Femur (tissue), 1 donor: ENCODE measurements at places on chromosomes 7 and 10.

DNA sequence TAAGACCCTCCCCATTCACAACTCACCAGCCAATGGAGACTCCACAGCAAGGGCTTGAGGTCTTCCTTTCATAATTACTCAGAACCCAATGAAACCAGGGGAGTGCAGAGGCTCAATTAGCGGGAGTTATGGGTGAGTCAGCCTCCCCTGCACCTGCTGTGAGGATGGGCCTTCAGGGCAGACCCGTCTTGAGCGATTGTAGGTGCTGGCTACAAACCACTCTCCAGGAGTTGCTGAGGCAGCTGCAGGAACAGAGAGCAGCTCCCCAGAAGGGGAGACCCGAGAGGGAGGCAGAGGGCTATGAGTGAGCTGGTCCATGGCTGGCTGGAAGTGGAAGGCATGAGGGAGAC lies 58.5 kb upstream of the SORCS3 start:
- DNase-seq = no peak

DNA sequence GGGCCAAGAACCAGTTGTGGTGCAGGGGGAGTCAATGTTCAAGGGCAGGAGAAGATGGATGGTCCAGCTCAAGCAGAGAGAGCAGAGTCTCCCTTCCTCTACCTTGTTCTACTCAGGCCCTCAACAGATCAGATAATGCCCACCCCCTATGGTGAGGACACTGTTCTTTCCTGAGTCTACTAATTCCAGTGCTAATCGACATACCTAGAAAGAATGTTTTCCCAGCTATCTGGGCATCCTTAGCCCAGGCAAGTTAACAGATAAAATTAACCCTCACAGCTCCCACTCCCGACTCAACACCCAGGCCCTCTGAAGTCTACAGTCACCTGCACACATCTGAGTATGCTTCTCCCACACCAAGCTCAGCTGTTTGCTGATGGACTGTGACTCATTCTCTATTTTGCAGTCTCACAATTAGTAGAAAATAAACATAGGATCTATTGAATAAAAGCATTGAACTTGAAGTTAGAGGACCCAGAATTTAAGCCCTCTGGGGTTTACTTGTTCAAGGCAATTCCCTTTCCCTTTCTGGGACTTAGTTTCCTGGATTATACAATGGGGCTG lies 17.1 kb downstream of the COL13A1 start:
- DNase-seq = no peak

DNA sequence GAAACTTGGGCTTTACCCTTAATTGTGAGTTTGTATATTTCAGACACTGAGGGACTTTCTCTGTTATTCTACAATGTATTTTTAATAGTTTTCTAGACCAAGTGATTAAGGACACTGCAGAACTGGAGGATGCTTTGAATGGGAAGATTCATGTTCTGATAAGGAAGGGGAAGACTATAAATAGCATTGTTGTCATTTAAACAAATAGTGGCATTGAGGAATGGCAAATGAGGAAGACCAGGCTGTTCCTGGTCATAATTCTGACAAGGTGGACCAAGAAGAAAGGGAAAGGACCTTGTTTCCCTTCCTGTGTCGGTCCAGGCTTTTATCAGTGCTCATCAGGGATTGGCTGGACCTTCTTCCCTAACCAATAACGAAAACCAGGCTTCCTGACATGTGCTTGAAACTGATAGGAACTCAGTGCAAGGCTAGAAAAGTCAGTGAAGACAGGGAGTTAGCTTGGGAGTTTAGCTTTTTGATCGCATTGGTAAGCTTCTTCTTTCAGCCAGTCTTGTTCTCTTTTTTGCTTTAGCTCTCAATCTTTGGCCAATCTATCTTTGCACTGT lies 116.2 kb downstream of the ITGA8 start:
- DNase-seq = no peak

GRCh38 chr10:79324032-79324695 lies 23.1 kb upstream of the PPIF start:
- no peak for DNase-seq

DNA sequence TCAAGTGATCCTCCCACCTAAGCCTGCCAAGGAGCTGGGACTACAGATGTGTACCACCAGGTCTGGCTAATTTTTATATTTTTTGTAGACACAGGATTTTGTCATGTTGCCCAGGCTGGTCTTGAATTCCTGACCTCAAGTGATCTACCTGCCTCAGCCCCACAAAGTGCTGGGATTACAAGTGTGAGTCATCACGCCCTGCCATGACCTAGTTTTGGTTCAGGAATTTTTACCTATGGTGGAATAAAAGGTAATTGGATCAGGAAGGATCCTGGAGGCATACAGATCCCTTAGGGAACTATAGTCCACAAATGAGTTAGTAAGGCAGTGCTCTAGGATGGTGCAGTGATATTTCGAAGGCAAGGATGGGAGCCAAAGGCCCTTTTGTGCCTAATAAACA lies 717.9 kb downstream of the PHTF2 start:
- no peak for DNase-seq

DNA sequence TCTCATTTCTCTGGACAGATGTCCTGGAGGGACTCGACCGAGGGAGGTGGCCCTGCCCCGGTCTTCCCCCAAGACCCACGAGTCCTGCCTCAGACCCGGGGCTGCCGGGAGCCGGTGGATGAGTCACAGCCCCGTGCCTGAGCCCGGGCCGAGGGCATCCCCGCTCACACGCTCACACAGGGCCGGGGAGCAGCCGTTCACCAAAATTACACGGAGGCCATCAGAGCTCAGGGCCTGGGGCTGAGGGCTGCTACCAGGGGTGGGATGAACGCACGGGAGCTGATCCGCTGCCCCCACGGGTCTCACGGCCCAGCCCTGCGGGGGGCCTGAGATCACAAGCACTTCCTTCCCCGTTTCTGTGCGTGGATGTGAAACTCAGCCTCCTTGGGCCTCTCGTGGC lies 17.5 kb downstream of the FAM20C start:
- no peak for DNase-seq

GRCh38 chr10:23403278-23403677 lies 35.6 kb upstream of the OTUD1 start:
- no peak for DNase-seq

DNA sequence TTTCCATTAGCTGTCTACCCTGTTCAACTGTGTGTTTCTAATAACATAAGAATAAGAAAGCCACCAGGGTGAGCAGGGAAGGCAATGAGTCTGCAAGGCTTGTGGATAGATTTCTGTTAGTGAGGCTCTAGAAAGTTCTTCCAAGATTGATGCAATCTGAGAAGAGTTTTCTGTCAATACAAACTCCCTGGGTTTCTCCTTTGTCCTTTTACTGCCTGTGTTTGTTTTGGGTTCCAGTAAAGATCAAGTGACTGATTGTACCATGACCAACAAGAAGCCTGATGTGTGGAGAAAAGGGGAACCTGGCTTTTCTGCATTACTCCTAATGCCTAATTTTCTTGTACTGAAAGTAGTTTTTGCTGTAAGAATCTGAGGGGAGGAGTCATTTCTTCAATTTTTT lies 139.9 kb downstream of the CFTR start:
- no peak for DNase-seq

DNA sequence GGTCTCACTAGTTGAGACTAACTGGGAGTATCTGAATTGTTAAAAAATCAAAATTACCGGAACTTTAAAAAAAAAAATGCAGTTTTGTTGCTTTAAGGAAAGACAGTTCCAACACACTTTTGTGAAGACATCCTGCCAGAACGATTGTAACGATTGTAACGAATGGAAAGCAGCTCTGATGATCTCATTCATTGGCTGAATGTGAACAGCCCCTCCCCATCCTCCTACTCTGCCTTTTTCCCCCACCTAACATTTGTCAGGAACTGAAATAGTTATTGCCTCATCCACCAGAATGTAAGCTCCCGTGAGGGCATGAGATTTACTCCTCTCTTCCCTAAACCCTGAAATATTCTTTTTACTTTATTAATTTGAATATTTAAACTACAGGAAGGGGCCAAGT lies 23.1 kb upstream of the ZC3HAV1L start:
- DNase-seq = peak; percentile 69

DNA sequence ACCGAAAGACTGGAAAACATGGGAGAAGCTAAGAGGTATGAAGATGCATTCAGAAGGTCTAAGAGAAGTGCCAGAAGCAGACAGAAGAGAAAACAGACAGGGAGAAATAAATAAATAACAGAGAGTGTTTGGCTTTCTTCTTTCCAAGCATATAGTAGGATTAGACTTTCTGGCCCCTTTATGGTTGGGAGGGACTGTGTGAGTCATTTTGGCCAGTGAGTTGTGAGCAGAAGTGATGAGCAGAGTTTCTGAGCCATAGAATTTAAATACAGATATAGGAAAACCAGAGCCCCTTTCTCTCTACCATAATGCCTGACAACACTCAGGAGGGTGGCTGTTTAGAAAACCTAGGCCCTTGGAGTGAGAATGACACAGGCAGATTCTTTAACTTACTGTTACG lies 171.0 kb downstream of the PPP1R17 start:
- DNase-seq = no peak

GRCh38 chr10:17910125-17910789 lies 41.5 kb upstream of the SLC39A12 start:
- peak; percentile 25 for DNase-seq

GRCh38 chr7:91784469-91784868 lies 96.0 kb downstream of the MTERF1 start:
- no peak for DNase-seq

DNA sequence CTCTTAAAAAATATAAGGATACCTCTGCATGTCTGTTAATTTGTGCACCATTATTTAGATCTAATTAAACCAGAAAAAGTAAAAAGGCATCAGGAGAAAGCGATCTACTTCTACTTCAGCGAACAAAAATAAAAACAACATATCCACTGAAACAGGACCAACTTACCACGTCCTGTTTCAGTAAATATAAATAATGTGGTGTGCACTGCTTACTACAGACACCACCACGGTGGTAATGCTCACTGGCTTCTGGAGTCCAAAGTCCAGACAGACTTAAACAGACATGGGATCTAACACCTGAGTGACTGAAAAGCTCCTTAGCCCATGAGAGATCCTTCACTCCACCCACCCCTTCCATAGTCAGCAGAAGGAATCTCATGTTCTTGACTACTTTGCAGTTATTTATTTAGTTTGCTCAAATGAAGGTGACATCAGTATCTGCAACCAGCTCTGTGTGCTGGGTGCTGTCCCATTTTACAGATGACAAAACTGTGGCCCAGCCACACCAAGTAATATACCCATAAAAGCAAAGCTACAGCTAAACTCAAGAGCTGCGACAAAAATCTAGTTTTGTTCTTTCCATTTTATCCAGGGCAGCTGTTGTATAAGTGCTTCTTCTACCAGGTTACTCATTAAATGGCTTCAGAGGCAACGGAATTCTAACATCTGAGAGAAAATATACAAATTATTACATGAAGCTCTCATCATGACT lies 62.1 kb upstream of the NCAPG2 start:
- DNase-seq = no peak

GRCh38 chr7:150722431-150722931 lies 6.1 kb downstream of the GIMAP1 start:
- no peak for DNase-seq

DNA sequence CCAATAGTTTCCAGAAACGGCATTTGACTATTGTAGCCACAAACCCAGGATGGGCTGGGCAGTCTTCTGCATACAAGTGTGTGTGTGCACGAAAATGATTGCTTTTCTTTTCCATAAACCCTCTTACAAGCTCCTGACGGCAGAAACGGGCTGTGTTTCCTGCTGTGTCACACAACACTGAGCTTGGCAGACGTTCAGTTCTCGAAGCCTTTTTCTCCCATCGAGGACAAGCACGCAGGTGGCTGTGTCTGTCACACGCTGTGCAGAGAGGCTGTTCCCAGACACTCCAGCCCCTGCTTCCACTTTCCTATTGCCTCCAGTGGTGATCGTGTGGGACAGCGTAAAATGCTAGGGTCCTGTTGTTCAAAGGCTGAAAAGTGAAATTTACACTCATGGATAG lies 32.1 kb downstream of the RBAK start:
- DNase-seq = no peak

DNA sequence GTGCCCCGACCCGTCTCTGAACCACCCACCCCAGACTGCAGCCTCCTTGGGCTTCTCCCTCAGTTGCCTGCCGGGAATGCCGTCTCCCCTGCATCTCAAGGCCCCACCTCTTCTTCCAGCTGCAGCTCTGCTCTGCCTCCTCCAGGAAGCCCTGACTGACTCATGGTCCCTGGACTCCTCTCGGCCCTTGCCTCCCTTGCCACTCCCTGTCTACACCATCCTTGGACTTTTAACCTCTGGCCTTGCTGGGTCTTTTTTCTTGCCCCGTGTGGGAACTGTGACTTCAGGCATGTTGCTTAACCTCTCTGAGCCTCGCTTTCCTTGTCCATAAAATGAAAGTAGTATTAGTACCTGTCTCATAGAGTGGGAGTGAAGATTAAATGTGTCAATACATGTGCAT lies 56.3 kb downstream of the C10orf105 start:
- no peak for DNase-seq

- no peak for DNase-seq
These were observed 8.8 kb upstream of the GRB10 start for GRCh38 chr7:50791363-50791937.

DNA sequence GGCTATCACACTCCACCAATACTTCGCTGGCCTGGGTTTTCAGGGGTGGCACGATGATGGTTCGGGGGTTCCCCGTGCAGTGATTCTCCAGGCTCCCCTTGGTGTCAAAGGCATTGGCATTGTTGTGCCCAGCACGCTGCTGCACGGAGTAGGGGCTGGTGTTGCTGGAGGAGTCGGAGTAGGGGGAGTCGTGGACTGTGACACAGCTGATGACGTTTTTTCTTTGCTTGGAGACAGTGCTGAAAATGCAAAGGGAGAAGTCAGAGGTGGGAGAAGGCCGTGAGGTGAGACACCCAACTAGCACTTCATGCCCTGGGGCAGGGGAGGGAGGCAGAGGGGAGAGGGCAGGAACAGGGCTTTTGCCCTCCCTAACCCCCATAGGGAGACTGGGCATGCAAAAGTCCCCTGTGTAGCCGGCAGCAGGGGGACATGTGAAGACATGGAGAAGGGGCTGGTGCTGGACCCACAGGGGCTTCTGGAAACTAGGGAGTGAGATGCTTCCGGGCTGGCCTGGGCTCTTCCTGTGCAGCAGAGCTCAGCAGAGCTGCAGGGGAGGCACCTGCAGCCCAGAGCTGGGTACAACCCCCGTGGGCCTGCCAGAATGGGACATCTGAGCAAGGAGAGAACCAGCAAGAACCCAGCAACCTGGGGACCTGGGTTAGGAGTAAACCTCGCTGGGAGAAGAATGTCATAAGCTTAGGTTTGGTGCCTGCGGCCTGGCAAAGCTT lies 60.5 kb downstream of the CLEC2L start:
- no peak for DNase-seq

- no peak for DNase-seq
These were observed 882 bp downstream of the DLX6 start for GRCh38 chr7:97006055-97006815.
